ELR (cell line): ENCODE measurements at places on chromosomes 5 and 9.

GRCh38 chr5:123262216-123262823 lies 160.9 kb downstream of the CEP120 start:
- DNase-seq, result no peak

- DNase-seq, result no peak
Observed at GRCh38 chr5:19626211-19626610, 361.8 kb downstream of the CDH18 start.

GRCh38 chr9:89576404-89576839 lies 28.4 kb upstream of the GADD45G start:
- peak; percentile 30 for DNase-seq

DNA sequence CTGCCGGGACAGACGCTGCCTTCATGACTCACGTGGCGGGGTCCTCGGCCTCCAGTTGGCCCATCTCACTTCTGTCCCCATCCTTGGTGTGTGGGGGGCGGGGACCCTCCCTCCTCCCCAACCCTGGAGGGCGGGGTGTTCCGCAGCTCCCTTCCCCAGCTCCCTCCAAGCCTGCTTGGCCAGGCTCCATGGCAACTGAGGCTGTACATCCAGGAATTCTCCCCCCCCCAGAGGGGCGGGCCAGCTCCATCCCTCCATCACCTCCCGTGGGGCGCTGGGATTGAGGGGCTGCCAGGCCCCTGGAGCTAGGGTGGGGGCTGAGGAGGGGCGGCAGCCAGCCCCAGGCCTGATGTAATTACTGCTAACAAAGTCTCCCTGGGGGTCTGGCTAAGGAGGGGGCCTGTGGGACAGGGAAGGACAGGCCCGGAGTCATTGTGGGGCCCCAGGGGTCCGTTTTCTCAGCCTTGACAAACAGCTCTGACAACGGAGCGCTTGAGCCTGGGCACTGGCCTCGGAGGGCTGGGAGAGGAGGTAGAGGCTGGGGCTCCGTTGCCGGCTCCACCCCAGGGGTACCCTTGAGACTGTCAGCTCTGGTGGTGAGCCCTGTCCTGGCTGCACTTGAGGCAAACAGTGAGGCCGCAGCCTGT lies 8.0 kb downstream of the DIPK1B start:
- no peak for DNase-seq

GRCh38 chr5:135076051-135076491 lies 42.0 kb upstream of the PITX1 start:
- DNase-seq, result peak; percentile 34

GRCh38 chr9:10366171-10366779 lies 246.5 kb downstream of the PTPRD start:
- peak; percentile 10 for DNase-seq

DNA sequence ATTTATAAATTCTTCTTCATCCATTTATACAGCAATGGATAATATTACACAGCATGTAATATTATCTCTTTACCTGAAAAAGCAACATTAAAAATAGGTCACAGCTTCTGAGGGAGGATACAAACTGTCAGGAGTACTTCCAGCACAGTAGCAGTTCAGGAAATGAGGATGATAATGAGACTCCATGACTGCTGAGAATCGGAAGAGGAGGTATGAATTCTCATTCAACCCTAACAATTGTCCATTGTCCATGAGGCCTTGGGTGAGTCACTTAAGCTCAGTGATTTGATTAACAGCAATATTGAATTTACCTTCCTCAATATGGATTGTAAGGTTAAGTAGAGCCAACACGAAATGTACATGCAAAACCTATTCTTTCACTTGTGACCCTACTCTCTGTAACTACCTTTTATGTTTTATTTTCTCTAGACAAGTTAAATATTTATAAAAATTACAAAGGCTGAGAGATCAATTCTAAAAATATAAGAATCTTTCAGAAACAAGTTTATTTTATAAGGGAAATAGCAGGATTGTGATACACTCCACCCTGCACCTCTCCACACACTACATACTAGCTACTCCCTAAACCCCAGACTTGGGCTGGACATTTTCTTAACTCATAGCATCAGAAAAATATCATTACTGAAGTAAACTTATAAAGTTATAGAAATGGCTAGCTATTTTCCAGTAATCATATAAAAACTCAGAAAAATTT lies 159.1 kb upstream of the ACOT12 start:
- peak; percentile 43 for DNase-seq

DNA sequence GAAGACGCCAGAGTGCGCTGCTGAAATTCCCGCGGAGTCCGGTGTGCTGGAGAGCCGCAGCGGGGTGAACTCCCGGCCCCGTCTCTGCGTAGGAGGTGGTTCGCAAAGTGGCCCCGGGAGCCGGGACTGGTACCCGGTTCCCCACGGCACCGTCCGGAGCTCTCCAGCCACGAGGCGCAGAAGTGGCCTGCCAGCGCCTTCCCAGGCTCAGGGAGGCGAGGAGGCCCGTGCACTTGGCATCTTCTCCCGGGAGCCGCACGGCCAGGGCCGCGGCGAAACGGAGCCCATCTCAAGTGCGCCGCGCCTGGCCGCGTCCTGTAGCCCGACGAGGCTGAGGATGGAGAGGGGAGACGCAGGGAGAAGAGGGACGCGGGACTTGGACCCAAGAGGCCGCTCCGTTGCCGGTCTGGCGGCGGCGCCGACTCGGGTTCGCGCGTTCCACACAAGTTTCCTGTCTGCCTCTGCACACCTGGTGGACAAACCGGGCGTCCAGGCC lies 1.1 kb upstream of the IRX1 start:
- no peak for DNase-seq

DNA sequence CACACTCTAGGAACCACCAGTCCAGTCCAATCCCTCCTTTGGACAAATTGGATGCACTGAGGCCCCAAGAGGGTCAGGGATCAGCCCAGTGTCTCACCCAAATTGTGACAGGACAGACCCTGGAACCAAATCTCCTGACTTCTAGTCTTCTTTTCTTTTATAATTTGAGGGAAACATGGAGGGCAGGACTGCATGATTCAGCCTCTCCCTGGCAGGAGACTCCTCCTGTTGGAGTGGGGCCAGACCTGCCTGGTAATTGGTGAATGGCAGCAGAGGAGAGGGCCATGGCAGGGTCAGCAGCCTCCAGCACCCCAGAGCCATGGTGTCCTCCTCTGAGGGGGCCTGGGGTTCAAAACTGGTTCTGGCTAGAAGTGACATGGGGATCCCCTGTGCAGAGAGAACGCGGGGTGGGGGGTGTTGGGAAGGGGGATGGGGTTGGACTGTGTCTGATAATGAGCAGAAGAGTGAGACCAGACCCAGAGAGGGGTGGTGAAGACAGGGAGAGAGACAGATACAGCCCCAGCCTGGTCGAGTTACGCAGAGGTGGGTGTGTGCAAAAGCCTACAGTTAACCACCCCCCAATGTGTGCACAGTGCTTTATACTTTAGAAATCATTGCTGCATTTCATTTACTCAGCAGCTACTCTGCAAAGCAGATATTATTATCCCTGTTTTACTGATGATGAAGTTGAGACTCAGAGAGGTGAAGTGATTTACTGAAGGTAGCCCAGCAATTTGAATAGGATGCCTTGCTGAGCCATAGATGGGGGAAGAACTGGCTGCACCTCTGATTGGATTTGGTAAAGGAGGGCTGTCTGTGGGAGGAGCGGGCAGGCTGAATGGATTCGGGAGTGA lies 3.8 kb upstream of the SYNPO start:
- DNase-seq, result peak; percentile 84

DNA sequence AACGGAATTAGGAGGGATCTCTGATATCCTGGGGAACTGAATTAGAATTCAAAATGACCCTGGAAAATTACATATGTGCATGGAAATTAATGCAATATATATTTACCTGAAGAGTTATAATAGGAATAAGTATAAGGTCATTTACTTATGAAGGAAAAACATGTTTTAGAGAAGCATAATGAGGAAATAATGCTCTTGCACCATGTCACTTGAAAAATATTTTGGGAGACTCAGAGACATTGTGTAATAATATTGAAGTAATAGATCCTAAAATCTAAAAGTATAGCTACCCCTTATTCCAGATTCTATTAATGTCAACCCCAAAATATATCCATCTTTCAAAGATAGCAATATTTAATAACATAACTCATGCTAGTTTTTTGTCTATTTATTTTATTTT lies 28.4 kb downstream of the SPZ1 start:
- DNase-seq, result no peak

- DNase-seq, result no peak
Observed at GRCh38 chr5:141636106-141636412, 590 bp downstream of the HDAC3 start.

DNA sequence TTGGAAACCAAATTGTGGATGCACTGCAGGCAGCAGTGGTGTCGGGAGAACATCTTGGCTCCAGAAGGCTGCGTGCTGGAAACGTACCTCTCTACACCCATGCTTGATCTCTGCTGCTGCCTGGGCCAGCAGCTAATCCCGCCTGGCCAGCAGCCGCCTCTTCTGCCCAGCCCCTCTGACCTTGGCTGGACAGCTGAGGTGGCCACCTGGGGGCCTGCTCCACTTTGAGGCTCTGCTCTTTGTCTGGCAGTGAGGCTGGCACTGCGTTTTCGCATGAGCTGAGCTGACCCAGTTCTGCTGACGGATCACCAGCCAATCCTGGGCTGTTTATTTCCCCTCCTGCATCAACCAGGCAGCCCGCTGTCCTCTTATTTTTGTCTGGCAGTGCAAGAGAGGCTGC lies 154.9 kb downstream of the TENT4A start:
- DNase-seq, result no peak

GRCh38 chr5:111834926-111835599 lies 78.1 kb upstream of the NREP start:
- DNase-seq, result peak; percentile 29

DNA sequence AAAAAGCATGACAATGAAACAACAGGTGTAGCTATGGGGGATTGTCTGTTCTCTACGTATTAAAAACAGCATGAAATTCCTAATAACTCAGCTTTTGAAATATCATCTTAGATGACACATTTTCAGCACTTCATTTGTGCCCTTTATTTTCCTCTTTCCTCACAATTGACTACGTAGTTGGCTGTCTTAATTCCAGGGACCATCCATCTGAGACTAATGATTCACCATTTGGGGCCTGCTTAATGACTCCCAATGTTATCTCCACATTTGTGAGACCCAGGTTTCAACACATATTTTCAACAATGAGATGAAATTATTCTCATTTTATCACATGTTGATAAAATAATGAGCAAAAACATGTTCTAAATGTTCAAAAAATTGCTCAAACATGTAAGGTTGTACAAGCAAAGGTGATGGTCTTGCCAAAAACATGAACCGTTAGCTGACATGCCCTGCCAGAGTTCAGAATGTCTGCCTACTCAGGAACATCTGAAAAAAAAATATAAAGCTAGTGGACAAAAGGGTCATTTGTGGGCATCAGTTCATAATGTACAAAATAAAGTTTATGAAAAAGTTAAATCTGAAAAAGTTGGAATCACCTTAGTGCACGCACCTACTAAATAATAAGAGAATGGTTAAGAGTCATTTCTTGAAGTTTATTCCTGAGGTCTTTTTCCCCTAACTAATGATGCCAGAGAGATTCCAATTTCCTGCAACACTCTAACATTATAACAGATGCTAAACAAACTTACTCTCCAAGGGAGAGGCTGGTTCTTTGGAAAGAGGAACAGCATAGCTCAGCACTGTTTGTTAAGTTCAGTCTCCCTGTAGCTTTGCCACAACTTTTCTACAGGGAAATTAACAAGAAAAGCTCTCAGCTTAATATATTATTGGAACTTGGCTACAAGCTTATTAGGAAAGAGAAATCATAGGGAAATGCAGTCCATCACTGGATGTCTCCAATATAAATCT lies 275.5 kb downstream of the SPOCK1 start:
- DNase-seq, result no peak

DNA sequence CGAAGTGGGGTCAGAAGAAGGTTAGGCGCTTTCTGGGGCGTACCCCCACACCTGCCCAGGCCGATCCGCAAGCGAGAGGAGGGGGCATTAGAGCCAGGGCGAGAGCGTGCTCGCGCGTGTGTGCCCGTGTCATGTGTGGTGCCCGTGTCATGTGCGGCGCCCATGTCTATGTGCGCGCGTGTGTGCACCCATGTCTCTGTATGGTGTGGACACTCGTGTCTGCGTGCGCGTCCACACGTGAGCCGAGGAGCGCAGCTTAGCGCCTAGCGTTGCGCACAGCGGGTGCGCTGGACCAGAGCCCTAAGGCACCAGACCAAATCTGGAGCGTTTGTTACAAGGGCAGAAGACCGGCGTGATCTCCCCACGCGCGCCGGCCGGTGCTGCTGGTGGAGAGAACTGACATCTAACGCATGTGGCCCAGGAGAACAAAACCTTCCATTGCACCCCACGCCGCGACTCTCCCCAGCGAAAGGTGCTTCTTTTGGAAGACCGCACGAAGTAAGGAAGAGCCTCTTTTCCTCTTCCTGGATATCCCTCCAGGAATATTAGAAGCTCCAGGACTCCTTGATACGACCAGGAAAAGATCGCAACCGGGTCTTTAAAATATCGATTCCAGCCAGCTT lies 644 bp downstream of the NIM1K start:
- DNase-seq, result peak; percentile 48

DNA sequence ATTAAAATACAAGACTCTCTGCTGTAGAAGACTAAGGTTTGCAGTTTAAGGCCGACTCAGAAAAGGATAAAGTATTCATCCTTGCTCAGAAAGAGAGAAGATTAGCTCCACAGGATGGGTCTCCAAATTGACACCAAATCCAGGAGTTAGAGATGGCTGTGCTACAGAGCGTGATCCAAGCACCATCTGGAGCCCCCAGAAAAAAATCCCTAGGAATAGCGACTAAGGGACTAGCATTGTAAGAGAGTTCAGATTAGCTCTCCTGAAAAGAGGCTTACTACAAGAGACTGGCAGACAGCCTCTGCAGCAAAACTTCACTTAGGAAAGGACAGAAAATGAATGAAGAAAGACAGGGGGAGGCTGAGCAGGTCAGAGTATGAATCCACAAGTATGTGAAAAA lies 3.7 kb downstream of the SIL1 start:
- no peak for DNase-seq

- no peak for DNase-seq
Observed at GRCh38 chr5:2529371-2530092, 221.9 kb downstream of the IRX2 start.

- peak; percentile 37 for DNase-seq
Observed at GRCh38 chr9:5500441-5501235, 9.7 kb upstream of the PDCD1LG2 start.

DNA sequence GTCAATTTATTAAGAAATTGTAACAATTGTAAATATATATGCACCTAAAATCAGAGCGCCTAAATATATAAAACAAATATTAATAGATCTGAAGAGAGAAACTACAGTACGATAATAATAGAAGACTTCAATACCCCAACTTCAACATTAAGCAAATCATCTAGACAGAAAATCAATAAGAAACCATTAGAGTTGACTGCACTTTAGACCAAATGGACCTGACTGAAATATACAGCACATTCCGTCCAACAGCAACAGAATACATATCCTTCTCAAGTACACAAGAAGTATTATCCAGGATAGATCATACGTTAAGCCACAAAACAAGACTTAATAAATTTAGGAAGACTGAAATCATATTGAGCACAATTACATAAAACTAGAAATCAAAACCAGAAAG lies 208.7 kb downstream of the MED10 start:
- no peak for DNase-seq
